ENCODE measurements at places on chromosomes 5 and 9. TPM values are rescaled to one million over a fixed set of nuclear protein-coding genes. Genes with fewer than 3 reads are reported as not detected.

DNA sequence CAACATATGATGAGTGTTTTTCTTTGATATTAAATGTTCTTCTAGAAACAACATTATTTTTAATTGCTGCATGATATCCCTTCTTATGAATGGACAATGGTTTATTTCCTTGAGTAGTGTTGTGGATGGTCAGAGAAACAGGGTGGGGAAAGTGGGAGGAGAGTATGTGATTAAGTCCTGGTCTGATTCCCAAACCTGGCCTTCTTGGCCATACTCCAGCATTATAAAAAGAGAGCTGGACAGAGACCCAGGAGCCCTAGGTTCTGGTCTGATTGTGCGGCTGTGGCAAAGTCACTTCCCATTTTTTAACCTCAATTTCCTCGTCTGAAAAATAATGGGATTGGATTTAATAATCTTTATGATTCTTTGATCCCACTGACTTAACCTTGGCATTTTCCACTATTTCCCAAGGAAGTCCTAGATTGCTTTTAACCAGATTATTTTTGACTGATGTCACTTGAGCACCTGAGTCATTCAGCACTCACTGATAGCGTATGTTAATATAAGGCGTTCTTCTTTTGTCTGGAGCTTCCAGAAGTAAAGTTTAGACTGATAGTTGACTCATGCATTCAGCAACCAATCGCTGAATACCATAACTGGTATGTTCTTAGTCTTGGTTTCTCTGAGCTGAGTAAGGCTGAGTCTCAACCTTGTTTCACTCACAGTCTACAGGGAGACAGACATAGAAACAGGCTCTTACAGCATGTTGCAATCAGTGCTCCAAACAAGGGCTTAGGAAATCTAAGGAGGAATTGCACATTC, 26.2 kb downstream of the OSMR start:
- no peaks in the 10 kb centered on the region for H3K36me3 ChIP-seq
- no peak overlapping the region for H3K27ac ChIP-seq
- H3K4me1 ChIP-seq = no peaks in the 10 kb centered on the region
- no peak for DNase-seq
- no peaks in the 10 kb centered on the region for H3K27me3 ChIP-seq
- H3K4me3 ChIP-seq = no peak overlapping the region

Gene MZB1
- total RNA-seq = 0.59 TPM

Gene HSD17B3
- total RNA-seq = 0.44 TPM

DNA sequence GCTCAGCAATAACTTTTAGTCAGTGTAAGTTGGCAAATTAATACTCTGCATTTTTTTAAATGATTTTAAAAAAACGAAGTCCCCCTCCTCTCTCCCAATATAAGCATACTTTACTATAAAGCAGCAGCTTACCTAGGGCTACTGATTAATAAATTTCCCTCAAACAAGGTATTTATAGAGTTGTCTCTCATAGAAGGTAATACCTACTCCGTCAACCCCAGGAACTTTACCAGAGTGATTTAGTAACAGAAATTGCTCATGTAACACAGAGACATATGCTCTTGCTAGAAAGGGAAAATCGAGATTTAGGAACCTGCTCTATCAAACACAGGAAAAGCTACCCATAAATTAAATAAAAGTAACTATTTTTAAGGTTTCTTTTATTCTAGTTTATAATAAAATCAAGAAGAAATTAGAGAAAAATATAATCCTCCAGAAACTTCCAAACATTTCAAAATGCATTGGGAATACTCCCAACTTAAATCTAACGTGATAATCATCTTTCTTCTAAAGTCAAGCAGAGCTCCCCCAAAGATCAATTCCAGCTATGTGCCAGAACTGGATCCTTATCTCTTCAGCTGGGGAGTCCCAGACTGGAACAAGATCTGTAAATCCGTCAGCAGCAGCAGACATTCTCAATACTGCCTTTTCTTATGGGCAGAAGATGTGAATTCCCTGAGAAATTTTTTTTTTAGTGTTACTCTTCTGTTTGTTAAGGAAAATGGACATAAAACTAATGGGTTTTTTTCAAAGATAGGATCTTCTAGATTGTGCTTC, 69.6 kb downstream of the ADAMTS16 start:
- H3K4me3 ChIP-seq = no peak overlapping the region
- no peaks in the 10 kb centered on the region for H3K4me1 ChIP-seq
- no peak overlapping the region for H3K27ac ChIP-seq
